MCF 10A (cell line): ENCODE measurements at places on chromosomes 5 and 9. TPM values are rescaled to one million over a fixed set of nuclear protein-coding genes. Genes with fewer than 3 reads are reported as not detected.
A peak's percentile ranks its signal among the peaks of the same experiment; 100 is the strongest.

GRCh38 chr9:69564557-69564956, 107.6 kb downstream of the APBA1 start:
- no peaks in the 10 kb centered on the region for H3K36me3 ChIP-seq
- H3K4me1 ChIP-seq: peaks cover 6% of the 10 kb centered on the region
- H3K4me3 ChIP-seq: no peak overlapping the region
- no peak for DNase-seq
- H3K27me3 ChIP-seq: peaks cover 21% of the 10 kb centered on the region

GRCh38 chr9:95088421-95089161, 228.9 kb downstream of the FANCC start:
- peaks cover 23% of the 10 kb centered on the region for H3K4me1 ChIP-seq
- peak overlapping the region; percentile 39 for H3K27ac ChIP-seq
- peaks cover 92% of the 10 kb centered on the region for H3K36me3 ChIP-seq
- H3K27me3 ChIP-seq: no peaks in the 10 kb centered on the region
- no peak overlapping the region for H3K4me3 ChIP-seq
- no peak for DNase-seq

DNA sequence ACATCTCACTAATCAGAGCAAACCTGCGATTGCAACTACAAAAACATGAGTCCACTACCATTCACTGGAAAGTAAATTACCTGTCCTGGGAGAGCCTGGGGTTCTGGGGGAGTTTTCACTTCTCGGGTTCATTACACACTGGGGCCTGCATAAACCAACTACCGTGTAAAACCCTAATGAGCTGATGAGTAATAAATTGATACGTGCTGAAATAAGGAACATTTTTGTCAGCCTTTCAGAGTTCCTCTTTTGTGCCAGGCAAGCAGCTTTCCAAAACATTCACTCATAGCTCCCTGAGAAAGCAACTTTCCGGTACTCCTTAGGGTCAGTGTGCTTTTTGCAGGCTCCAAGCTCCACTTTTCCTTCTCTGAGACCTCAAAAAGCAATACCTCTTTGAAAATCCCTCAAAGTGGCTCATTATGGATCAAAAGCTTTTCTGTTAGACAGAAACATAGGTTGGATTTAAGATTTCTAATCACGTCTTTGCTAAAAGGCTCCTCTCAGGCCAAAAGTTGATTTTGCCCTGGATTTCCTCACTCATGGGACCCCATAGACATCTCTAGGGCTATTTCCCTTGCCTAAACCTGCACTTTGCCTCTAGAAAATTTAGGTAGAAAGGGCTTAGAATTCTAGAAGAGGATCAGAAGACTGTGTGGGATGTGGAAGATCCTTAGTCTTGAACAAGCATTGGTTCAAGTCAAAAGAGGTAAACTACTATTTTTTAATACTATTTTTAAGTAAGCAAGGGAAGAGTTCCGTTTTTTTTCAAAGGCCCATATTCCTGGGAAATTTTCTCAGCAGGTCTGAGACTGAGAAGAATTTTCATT, 74.8 kb downstream of the ST8SIA4 start:
- no peak for DNase-seq
- peak overlapping the region; percentile 57 for H3K27ac ChIP-seq
- H3K4me3 ChIP-seq: no peak overlapping the region
- H3K36me3 ChIP-seq: no peaks in the 10 kb centered on the region
- peaks cover 17% of the 10 kb centered on the region for H3K4me1 ChIP-seq

DNA sequence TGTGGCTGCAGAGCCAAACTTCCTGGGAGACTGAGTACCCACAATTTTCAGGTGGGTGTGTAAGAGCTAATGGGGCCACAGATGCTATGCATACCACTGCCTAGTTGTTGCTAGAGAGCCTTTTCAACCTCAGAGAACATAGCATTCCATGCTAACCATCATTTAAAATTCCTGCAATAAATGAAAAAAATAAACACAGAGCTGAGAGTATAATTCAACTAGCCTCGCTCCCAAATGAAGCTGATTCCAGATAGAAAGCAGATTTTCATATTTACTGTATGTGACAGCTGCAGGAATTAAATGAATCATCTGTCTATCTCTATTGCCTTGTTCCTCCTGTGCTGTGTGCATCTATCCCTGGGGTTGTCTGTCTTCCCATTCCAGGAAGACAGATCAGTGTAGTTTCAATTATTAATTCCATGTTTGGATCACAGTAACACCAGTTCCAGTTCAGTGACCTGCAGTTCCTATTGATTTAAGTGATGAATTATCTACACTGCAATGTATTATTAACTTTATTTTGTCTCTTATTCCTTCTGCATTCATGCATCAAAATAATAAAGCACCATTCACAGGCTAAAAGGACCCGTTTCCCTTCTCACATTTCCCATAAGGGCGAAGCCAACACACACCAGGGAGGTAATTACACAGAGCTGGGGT, 324.5 kb downstream of the SLIT3 start:
- DNase-seq: no peak
- peaks cover 10% of the 10 kb centered on the region for H3K4me1 ChIP-seq
- no peak overlapping the region for H3K4me3 ChIP-seq
- no peak overlapping the region for H3K27ac ChIP-seq
- no peaks in the 10 kb centered on the region for H3K36me3 ChIP-seq

- H3K36me3 ChIP-seq: no peaks in the 10 kb centered on the region
- no peaks in the 10 kb centered on the region for H3K27me3 ChIP-seq
These were observed 107.9 kb downstream of the RASGRF2 start for GRCh38 chr5:81068063-81068462.

DNA sequence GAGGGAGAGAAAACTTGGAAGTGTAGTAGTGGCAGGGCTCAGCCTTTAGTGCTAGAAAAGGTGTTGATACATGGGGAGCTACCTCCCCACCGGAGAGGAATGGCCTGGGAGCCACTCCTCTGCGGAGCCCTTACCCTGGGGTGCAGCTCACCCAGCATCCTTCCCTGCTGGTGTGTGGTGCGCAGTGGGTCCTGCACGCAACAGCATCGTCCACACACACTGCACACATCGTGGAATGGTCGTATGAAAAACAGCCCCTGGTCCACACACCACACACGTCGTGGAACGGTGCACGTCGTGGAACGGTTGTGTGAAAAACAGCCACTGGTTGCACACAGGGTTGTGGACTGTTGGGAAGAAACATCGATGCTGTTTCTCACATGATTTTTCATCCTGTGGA, 16.1 kb upstream of the AHRR start:
- H3K27me3 ChIP-seq: no peaks in the 10 kb centered on the region
- H3K4me3 ChIP-seq: no peak overlapping the region
- peaks cover 57% of the 10 kb centered on the region for H3K36me3 ChIP-seq
- no peak for DNase-seq
- peaks cover 10% of the 10 kb centered on the region for H3K4me1 ChIP-seq

DNA sequence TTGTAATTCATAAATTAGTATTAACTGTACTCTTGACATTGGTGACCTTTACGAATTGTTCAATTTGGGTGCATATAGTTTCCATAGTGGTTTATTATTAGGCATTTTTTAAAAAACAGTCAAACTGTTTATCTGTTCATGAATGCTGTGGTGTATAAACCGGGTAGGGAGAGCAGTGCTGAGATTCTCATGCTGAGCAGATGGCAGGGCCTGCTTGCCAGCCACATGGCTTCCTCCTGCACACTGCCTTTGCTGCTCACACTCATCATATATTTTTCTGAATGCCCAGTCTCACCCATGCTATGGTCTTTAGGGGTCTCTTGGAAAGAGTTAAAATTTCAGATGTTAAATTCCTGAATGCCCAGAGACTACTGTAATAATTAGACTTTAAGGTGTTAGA, 40.8 kb downstream of the NNT start:
- H3K36me3 ChIP-seq: peaks cover 38% of the 10 kb centered on the region
- DNase-seq: no peak
- H3K27me3 ChIP-seq: no peaks in the 10 kb centered on the region
- H3K4me3 ChIP-seq: no peak overlapping the region

GRCh38 chr5:135012033-135012588, 21.9 kb downstream of the PITX1 start:
- H3K4me3 ChIP-seq: no peak overlapping the region
- H3K27me3 ChIP-seq: no peaks in the 10 kb centered on the region
- no peak overlapping the region for H3K27ac ChIP-seq
- no peak for DNase-seq
- H3K4me1 ChIP-seq: no peaks in the 10 kb centered on the region

DNA sequence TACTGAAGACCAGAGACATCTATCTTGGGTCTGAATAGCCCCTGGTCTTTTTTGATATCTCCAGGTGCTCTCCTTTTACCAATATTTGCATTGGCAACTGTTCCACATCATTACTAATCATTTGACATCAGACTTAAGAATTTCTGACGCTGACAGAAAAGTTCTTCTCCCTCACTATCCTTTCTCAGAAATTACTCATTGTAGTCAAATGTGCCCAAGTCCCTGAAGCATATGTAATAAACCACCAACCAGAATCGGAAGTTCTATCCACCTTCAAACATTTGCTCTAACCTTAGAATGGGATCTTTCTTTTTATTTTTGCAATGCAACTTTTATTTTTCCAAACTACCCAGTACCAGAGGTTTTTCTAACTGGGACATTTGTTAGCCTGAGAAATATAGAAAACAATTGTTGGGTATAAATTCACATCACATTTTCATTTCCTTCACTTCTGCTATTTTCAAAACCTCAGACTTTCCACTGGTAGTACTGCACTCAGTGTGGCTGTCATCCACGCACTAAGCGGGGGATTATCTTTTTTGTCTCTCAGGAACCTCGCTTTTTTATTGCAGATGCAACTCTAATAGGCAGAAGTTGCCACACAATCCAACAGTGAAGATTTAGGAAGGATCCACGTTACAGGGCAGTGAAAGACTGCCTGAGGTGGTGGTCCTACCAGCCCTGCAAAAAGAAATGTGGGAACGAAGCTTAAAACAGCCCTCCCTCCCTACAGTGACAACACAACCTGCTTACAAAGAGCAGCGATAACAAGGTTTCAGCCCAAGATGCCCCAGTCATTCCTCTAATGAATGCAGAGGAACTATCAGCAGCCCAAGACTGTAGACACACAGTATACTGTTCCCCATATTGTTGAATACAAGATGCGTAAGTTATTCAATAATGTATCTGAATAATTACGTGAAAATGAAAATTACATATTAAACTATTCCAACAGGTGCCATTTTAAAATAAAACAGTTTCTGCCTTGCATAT, 201.2 kb downstream of the EBF1 start:
- no peak for DNase-seq
- no peak overlapping the region for H3K4me3 ChIP-seq
- peaks cover 9% of the 10 kb centered on the region for H3K4me1 ChIP-seq
- no peaks in the 10 kb centered on the region for H3K27me3 ChIP-seq

DNA sequence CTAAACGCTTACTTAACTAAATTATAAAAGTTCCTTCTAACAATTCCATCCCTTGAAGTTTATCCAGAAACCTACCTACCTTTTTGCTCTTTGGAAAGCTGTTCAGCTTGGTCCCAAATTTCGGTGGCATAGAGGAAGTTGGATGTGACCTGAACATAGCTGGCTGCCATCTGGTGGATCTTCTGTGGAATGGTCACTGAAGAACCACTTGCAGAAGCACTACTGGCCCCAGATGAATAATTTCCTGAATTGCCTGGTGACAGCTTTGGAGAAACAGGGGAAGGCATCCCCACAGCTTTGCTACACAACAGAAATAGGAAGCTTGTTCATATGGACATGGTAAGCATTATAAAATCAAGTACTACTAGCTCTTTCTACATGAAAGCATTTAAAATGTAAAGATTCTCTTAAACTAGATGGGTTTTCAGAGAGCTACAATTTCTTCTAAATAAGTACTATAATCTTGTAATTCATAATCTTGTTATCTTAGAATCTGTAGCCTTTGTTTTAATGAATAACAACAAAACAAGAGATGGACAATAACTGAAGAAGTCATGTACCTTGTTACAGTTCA, 9.9 kb downstream of the LEAP2 start:
- peaks cover 100% of the 10 kb centered on the region for H3K36me3 ChIP-seq
- peak; percentile 80 for DNase-seq
- H3K4me1 ChIP-seq: peaks cover 8% of the 10 kb centered on the region
- no peak overlapping the region for H3K4me3 ChIP-seq
- H3K27ac ChIP-seq: no peak overlapping the region
- H3K27me3 ChIP-seq: no peaks in the 10 kb centered on the region

DNA sequence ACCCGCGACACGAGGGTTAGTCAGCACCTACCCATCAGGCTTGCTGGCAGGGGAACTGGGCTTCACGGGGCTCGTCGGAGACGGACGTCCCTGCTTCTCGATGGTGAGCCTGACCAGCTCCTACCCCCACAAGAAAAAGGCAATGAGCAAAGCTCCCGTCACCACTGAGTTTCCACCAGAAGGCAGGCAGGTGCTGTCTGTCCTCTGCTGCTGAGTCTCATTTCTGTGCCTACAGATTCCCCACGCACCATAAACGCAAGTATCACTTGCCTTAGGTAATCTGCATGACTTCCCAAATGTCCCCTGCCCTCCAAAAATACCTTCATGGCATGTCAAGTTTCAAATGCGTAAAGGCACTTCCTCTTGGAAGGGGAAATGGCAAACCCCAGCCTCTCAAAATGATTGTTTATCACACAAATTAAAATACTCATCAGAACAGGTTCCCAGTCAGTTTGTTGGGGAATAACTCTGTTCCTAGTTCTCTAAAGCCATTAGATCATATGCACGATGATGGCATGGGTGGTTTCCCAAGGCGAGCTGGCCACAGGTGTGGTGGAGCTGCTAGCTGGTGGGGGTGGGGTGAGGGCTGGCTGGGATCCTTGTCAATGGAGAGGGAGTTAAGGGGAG, 85.0 kb downstream of the PRRT1B start:
- H3K27ac ChIP-seq: no peak overlapping the region
- no peaks in the 10 kb centered on the region for H3K27me3 ChIP-seq
- H3K4me3 ChIP-seq: no peak overlapping the region
- peaks cover 24% of the 10 kb centered on the region for H3K36me3 ChIP-seq
- peaks cover 19% of the 10 kb centered on the region for H3K4me1 ChIP-seq

The ATP10B gene
- not detected in 2 replicates for total RNA-seq

The NSD1 gene
- total RNA-seq: 110 and 111 TPM in 2 replicates

The SEPTIN8 gene
- total RNA-seq: 34.8 and 53.1 TPM in 2 replicates

The GDNF gene
- not detected in 2 replicates for total RNA-seq

The F12 gene
- total RNA-seq: 13.6 and 16.5 TPM in 2 replicates

The CCDC112 gene
- 10.3 and 10.7 TPM in 2 replicates for total RNA-seq

The EIF4E1B gene
- not detected in 2 replicates for total RNA-seq
